ENCODE measurements at places on chromosomes 7 and 10. TPM values are rescaled to one million over a fixed set of nuclear protein-coding genes. Genes with fewer than 3 reads are reported as not detected.

The COL1A2 gene
- not detected for total RNA-seq

The TMEM178B gene
- total RNA-seq = 1.3 TPM

The PAX4 gene
- total RNA-seq = not detected

The SNX8 gene
- 136 TPM for total RNA-seq

The TAS2R40 gene
- total RNA-seq = not detected

The OPALIN gene
- total RNA-seq = not detected

The CACNA2D1 gene
- total RNA-seq = 10.4 TPM

The LMOD2 gene
- total RNA-seq = not detected

The HTR7 gene
- 0.39 TPM for total RNA-seq

The KCNIP2 gene
- total RNA-seq = 0.54 TPM

The METTL27 gene
- 10.2 TPM for total RNA-seq

The ZNF655 gene
- total RNA-seq = 56.3 TPM

The RBP4 gene
- total RNA-seq = 4.9 TPM

The PLAC9 gene
- total RNA-seq = not detected

The CPEB3 gene
- total RNA-seq = 0.51 TPM

The EPHB4 gene
- total RNA-seq = 48.8 TPM

The PRKAG2 gene
- total RNA-seq = 45.7 TPM

The C1QL3 gene
- total RNA-seq = 0.05 TPM

The SPDYE5 gene
- not detected for total RNA-seq

The GNAT3 gene
- total RNA-seq = not detected

The PAPSS2 gene
- total RNA-seq = 16.5 TPM

The CPN1 gene
- 0.19 TPM for total RNA-seq

The MARVELD1 gene
- total RNA-seq = 51.1 TPM

The HOXA4 gene
- total RNA-seq = 1.6 TPM

The CLCN1 gene
- total RNA-seq = 0.05 TPM

The TAS2R41 gene
- not detected for total RNA-seq

The SPDYE3 gene
- total RNA-seq = not detected

The AKR1C8 gene
- total RNA-seq = 0.07 TPM

The SLC25A28 gene
- total RNA-seq = 23.6 TPM

The BTBD16 gene
- total RNA-seq = 0.43 TPM

The ZNF467 gene
- total RNA-seq = 1.1 TPM

The PSD gene
- 0.29 TPM for total RNA-seq

The TMEM243 gene
- 24.9 TPM for total RNA-seq

The GIMAP5 gene
- total RNA-seq = not detected

The NKX2-3 gene
- total RNA-seq = not detected

The POP7 gene
- total RNA-seq = 92.9 TPM

The PON1 gene
- total RNA-seq = 0.79 TPM

The ZNF786 gene
- total RNA-seq = 5.0 TPM

The AGBL3 gene
- 0.80 TPM for total RNA-seq

The SHTN1 gene
- 26.4 TPM for total RNA-seq
